ENCODE measurements at places on chromosomes 11 and 22.

DNA sequence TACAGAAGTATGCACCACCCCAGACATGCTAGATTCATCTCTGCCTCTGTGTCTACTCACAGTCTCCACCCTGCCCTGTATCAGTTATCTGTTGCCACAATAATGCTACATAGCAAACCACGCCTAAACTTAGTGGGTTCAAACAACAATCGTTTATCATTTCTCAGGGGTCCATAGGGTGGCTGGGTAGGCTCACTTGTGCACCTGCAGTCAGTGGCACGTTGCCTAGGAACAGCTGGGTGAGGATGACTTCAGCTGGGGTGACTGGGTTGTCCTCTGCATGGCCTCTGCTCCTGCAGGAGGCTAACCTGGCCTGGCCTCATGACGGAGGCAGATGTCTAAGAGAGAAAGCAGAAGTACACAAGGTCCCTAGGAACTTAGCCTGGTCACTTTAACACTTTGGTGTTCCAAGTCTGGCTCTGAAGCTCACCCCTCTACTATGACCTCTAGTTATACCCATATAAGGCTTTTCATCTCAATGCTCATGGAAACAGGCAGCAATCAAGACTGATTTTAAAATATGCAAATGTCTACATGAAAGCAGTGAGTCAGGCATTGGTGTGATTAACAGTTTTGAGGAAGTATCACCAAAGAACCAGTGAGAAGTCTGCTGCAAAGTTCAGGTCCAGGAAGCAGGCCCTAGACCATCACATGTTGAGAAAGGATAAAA, 10.7 kb downstream of the OLFML1 start:
- no peak for DNase-seq

DNA sequence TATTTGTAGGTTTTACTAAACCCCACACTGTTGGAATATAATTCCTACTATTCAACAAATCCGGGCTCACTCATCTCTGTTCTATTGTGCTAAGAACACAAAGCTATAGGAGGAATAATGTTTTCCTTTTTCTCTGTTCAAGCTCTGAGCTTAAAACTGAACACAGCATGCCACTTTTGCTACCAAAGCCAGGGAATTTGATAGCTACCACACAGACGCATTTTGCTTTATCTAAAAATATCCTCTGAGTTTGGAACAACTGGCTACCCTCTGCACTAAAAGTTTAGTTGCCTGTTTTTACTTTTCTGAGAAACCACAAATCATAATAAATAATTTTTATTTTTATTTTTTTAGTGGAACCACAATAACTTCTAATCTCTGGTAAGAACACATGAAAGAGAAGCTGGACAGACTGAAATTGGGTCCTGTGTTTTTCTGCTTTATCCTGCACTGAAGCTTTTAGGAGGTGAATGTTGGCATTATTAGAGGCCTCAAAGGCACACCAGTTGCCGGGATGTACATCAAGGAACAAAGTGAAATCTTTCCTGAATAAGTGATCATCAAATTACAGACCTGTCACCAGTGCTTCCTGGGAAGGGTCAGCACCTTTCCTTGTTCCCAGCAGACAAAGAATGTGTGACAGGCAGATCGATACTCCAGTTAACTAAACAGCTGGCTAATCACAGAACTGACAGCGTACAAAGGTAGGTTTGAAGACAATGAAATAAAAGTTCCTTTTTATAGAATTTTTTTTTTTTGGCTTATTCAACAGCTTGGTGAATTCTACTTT, 523.2 kb upstream of the TENM4 start:
- no peak for DNase-seq

DNA sequence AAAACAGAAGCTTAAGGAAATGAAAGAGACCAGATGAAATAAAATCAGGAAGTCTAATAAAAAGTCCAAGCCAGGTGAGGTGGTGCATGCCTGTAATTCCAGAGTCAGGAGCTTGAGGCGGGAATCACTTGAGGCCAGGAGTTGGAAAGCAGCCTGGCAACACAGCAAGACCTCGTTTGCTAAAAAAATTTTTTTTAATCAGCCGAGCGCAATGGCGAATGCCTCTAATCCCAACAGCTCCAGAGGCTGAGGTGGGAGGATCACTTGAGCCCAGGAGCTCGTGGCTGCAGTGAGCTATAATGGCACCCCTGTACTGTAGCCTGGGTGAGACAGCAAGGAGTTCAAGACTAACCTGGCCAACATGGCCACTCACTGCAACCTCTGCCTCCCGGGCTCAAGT, 8.0 kb downstream of the RAB6A start:
- no peak for DNase-seq

- no peak for DNase-seq
Observed at GRCh38 chr22:31639436-31640039, 22.5 kb downstream of the PISD start.

Measured in non-pigmented ciliary epithelial cell (primary cell).